Left colon (tissue), 2 donors: ENCODE measurements at places on chromosomes 2 and 18. TPM values are rescaled to one million over a fixed set of nuclear protein-coding genes. Genes with fewer than 3 reads are reported as not detected.

GRCh38 chr2:4765787-4766530, 926.2 kb upstream of the SOX11 start:
- no peak for DNase-seq

DNA sequence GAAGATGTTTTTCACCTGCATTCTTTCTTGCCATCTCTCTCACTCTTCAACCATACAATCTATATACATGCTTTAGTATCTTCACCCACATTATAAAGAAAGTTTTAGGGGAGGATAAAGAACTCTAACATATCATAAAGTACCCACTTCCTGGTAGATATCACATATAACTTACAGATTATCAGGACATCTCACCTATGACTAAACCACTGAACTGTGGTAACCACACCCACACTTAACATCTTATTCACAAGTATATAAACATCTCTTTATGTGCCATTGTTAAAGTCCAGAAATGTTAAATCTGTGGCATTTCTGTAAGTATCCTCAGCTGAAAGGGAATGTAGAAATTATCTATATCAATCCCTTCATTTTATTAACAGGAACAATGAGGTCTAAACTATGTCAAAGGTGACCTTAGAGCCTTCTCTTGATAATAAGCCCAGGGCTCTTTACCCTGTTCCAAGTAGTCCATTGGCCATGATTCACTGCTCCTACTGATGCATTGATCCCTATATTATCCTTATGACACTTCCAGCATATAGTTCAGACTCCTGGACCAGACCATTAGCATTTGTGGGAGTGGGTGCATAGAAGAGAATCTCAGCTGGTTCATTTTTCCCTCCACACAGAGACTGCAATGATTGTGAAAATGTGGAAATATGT, 182.4 kb downstream of the SUCLG1 start:
- DNase-seq, result no peak

DNA sequence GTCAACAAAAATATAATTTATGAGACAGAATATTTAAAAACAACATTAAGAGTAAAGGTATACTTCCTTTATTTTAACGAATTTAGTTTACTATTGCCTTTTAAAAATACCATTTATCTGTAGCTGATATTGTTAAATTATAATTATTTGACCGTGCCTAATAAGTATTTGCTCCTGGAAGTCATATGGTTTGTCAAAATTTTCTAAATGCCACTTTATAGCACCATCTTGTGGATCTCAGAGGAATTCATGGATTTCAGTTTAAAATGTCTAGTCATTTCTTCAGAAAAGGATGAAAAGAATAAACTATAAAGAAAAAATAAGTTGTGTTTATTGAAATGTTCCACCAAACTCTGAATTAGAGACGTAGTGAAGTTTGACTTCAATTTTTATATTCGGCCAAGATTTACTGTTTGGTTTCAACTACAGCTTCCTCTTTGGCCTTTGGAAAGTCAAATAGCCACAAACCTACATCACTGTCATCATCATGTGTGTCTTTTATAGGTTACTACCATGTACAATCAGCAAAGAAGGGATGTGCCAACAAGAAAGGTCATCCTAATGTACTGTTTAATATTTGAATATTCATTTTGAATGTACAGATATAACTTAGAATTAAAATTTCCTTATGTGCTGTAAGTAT, 10.3 kb upstream of the FTCDNL1 start:
- DNase-seq, result no peak

GRCh38 chr2:86301711-86302202, 35.7 kb downstream of the REEP1 start:
- no peak for DNase-seq

GRCh38 chr2:82803307-82803706, 1655.8 kb downstream of the SUCLG1 start:
- DNase-seq, result no peak

Gene CD8B
- 1.3 TPM for total RNA-seq

DNA sequence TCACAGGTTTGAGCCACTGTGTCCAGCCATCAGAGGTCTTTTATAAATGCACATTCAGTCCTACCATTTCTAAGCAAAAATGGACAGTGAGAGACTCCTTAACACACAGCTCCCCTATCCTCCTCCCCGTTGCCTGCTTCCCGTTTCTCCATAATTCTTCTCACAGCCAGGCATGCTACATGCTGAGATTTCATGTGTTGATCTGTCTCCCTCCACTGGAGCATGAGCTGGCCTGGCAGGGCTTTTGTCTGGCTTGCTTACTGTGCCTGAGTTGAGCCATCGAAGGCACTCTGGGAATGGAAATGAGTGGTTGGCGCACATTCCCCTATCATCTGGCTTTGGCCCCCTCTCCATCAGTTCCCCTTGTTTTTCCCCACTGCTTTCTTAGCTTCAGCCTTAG, 413.5 kb downstream of the PTPRM start:
- no peak for DNase-seq

Gene PFN4
- not detected for total RNA-seq

- no peak for DNase-seq
Observed at GRCh38 chr2:44546459-44547127, 184.8 kb downstream of the CAMKMT start.

Gene HTR2B
- 0.22 TPM for total RNA-seq

GRCh38 chr2:8259106-8259840, 422.6 kb upstream of the ID2 start:
- no peak for DNase-seq

GRCh38 chr2:219576505-219577388, 4.6 kb downstream of the INHA start:
- DNase-seq, result no peak

DNA sequence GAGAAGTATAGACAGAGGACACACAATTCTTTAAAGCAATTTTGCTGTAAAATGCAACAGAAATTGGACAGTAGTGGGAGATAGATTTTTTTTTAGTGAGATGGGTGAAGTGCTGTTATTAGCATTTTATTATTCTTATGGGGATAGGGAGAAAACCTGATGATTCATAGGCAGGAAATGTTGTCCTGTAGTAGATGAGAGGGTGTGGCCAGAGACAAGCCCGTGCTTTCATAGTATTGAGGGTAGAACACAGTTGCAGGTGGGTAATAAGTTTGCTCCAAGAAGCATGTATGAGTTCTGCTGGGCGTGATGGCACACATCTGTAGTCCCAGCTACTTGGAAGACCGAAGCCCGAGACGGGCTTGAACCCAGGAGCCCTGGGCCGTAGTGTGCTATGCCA, 128.3 kb upstream of the ARHGAP28 start:
- no peak for DNase-seq

Gene POTEI
- 0.08 TPM for total RNA-seq

GRCh38 chr2:127637725-127638252, 8.2 kb upstream of the GPR17 start:
- DNase-seq, result no peak

DNA sequence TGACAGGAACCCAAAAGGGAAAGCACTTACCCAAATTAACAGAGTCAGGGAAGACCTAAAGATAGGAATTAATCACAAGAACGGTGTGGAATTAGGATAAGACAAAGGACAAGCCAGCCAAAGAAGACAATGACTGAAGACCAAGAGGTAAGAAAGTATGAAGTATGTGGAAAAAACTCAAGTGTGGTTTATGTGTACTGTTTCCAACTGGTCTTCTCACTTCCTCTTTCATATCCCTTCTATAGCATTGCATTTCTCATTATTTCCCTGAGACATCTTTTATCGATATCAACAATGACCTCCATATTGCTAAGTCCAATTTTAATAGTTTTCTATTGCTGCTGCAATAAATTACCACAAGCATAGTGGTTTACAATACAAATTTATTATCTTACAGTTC, 313.5 kb upstream of the SLC39A10 start:
- DNase-seq, result no peak

GRCh38 chr2:74291886-74292621, 51.2 kb downstream of the SLC4A5 start:
- DNase-seq, result no peak

Gene DPP10
- 6.1 TPM for total RNA-seq

Gene AQP12B
- total RNA-seq, result 2.4 TPM

Gene CCBE1
- 0.31 TPM for total RNA-seq

GRCh38 chr2:235694721-235695601, 201.1 kb downstream of the AGAP1 start:
- DNase-seq, result peak; percentile 5

DNA sequence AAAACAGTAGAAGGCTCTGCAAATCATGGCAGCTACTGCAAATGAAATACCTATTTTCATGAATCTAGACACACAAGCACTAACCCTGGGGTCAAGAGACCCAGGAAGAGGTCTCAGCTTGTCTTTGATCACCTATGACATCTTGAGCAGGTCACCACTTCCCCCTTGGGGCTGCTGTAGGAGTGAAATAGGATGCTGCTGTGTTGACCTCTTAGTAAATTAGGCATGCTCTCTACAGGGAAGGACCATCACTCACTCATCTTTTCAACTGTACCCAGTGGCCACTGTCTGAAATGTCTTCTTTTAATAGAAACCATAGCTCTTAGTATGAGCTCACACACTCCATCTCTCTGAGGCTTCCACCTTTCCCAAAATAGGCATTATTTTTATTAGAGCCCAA, 83.8 kb downstream of the NCK2 start:
- no peak for DNase-seq

DNA sequence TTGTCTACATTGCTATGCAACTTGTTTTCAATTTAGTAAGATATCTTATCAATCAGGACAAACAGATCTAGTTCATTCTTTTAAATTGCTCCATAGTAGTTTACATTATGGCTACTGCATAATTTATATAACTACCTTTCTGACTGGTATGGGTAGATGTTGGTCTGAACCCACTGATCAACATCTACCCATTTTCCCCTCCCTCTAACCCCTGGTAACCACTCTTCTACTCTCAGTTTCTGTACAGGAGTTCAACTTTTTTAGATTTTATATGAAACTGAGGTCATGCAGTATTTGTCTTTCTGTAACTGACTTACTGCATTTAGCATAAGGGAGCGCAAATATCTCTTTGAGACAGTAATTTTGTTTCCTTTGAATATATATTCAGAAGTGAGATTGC, 73.2 kb downstream of the ITSN2 start:
- no peak for DNase-seq
